ENCODE measurements at places on chromosomes 5 and 9. TPM values are rescaled to one million over a fixed set of nuclear protein-coding genes. Genes with fewer than 3 reads are reported as not detected.

- DNase-seq, result no peak
Observed at GRCh38 chr9:114685951-114686350, 4.0 kb upstream of the TEX48 start.

DNA sequence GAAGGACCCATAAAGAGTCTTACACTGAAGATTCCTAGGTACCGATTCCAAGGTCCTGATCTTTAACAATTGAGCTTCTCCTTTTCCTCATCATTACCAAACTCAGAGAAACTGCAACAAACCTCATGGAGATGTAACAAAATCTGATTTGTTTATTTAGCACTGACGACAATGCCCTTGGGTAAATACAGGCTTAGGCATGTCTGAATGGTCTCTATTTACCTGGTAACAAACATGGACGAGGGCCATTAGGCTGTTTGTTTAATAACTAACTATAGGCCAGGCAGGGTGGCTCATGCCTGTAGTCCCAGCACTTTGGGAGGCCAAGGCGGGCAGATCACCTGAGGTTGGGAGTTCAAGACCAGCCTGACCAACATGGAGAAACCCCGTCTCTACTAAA is 333.3 kb downstream of the AGTPBP1 start:
- DNase-seq, result no peak

The RALGPS1 gene
- 2.2 TPM for total RNA-seq

The ANXA6 gene
- total RNA-seq, result 336 TPM

The SLIT3 gene
- total RNA-seq, result 0.69 TPM

DNA sequence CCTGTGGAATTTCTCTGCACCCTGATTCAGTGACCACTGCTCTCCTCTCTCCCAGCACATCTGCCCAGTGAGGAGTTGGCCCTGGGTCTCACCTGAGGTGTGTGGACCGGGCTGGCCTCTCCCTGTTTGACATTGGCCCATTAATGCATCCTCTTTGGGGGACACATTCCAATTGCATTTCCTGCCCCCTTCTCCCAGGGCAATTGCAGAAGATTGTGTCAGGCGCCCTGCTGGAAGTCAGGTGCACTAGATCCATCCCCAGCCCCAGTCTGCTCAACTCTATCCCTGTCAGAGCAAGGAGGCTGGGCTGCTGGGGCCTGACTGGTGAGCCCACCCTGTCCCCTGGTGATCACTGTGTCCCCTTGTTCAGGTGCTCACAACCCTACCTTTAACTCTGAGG is 84.5 kb downstream of the LMX1B start:
- no peak for DNase-seq

The DBH gene
- not detected for total RNA-seq

DNA sequence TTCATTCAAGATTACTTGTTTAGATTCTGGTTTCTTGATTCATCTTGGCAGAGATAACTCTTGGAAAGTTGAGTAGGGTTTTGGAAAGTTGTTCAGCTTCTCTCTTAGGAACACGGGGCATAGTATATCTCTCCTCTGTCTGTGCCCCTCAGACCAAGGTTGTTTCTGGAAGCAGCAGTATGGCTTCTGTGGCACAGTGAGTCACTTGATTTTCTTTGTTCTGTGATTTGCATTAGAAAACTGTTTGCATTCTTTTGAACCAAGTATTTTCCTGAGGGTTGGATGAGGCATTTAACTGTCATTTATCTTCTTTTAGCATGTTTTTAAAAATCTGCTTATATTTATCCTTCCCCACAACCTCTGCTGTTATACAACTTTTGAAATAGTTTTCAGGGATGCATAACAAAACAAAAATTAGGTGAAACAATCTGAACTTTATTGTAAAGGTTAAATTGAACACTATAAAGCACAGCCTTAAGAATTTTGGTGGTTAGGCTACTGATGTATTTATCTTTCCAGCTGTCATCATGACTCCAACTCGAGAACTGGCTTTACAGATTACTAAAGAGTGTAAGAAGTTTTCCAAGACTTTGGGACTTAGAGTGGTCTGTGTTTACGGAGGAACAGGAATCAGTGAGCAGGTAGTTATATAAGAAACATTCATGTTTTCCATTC is 26.5 kb downstream of the DDX46 start:
- DNase-seq, result no peak

DNA sequence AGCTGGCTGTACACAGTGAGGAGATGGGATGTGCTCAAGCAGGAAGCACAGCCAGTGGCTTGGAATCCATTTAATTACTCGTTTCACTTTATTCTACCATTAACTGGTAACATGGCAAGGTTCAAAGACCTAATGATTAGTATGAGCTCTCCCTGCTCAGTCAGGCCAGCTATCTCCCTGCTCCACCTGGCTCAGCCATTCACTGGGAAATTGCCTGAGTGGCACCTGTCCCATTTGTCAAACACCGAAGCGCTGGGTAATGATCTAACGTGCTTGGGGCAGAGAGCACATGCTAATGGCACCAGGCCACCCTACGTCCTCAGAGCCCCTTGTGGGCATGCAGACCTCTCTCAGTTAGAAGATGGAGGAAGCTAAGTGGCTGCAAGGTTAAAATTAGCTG is 162.2 kb downstream of the TTLL11 start:
- DNase-seq, result no peak

GRCh38 chr5:82674671-82675070 is 396.5 kb upstream of the RPS23 start:
- no peak for DNase-seq

The PHF24 gene
- not detected for total RNA-seq

GRCh38 chr5:125143011-125143410 is 396.6 kb upstream of the ZNF608 start:
- DNase-seq, result no peak

GRCh38 chr9:95815133-95815532 is 60.4 kb upstream of the ERCC6L2 start:
- no peak for DNase-seq

The PCDH12 gene
- total RNA-seq, result 0.31 TPM
